Inflammatory macrophage (primary cell): ENCODE measurements at places on chromosomes 7 and 10.
A peak's percentile ranks its signal among the peaks of the same experiment; 100 is the strongest.

- DNase-seq: no peak
These were observed 353.7 kb upstream of the CHRM2 start for GRCh38 chr7:136514776-136515175.

GRCh38 chr7:29471444-29472138, 92.0 kb upstream of the PRR15 start:
- no peak for DNase-seq

DNA sequence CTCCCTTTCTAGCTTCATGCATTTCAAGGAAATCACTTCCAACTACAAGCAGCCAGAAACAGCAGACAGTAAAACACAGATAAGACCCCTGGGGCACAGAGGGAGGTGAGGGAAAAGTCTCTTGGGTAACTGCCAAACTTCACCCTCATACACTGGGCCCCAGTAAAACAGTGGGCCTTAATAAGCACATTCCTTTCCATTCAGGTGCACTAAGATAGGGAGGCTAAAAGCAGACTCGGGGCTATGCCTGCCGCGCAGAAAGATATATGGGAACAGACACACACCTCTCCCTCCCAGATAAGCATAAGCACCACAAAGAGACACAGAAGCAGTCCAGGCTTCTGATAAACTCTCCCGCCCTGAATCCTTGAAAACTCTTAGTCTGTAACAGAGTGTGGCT, 117.0 kb downstream of the TYW1B start:
- DNase-seq: no peak

- DNase-seq: no peak
These were observed 262.5 kb downstream of the SEMA3D start for GRCh38 chr7:84924353-84924752.

GRCh38 chr10:122639801-122640200, 59.8 kb downstream of the C10orf120 start:
- no peak for DNase-seq

DNA sequence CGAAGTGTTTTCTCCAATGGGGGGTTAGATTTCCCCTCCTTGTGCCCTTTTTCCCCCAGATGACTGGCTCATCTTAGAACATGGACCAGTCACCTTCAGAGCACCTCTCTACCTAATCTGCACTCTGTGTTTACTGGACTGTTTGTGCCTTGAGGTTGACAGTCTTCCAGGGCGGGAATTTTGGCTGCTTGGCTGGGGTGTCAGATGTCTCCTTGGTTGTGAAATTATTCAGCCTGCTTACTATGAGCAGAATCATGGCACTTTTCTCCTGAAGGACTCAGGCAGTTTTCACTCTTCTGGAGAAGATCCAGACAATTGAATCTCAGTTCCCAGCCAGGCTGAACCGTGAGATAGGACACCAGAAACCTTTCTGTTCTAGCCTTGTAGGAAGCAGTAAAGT, 60.3 kb upstream of the NFKB2 start:
- no peak for DNase-seq

GRCh38 chr10:97876402-97876801, 26.8 kb downstream of the GOLGA7B start:
- no peak for DNase-seq

- no peak for DNase-seq
These were observed 102.4 kb downstream of the EGFR start for GRCh38 chr7:55121249-55121648.

DNA sequence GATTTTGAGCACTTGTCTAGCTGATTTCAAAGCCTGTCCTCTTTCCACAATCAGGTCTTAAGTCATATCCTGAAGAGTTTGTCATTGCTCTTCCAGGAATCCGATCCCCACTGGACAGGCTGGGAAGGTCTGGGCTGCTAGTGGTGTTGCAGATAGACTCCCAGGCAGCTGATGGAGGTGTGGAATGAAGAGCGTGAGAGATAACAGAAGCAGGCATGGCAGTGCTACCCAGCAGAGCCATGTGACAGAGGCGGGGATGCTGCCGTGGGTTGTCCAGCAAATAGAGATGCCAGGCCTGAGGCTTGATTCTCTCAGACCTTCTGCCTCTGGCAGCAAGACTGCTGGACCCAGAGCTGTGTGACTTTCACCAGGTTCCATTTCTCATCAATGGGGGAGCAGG, 116.5 kb upstream of the EEPD1 start:
- DNase-seq: no peak

- no peak for DNase-seq
These were observed 89.0 kb upstream of the SVIL start for GRCh38 chr10:29723726-29724125.

DNA sequence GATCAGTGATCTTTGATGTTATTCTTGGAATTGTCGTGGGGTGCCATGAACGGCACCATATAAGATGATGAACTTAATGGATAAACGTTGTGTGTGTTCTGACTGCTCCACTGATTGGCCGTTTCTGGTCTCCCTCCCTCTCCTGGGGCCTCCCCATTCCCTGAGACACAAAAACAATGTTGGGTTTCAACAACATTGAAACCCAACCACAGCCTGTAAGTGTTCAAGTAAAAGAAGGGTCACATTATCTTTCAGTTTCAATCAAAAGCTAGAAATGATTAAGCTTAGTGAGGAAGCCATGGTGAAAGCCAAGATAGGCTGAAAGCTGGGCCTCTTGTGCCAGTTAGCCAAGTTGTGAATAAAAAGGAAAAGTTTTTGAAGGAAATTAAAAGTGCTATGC, 19.5 kb downstream of the EN2 start:
- no peak for DNase-seq

DNA sequence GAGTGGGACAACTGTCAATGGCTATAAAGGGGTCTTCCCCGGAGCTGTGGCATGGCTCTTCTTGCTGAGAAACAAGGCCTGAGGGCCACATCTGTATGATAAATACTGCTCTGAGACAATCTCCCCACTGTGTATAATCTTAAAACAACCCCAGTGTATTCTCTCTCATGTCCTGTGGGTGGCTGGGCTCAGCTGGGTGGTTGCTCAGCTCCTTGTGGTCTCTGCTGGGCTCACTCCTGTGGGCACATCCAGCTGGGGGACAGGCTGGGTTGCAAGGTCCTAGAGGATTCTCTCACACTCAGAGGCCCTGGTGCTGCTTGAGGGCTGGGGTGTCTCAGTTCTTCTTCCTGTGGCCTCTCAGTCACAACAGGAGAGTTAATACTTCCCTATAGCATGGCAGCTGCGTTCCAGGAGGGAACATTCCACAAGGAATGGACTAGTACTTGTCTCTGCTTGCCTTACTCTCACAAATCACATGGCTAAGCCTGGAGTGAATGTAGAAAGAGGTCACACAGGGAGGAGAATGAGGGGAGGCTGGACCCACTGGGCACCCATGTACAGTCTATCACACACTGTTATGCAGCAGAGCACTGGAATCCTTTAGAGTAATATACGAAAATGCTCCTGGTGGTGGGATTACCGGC, 4.5 kb upstream of the EEPD1 start:
- DNase-seq: no peak

- no peak for DNase-seq
These were observed 18.6 kb downstream of the BLNK start for GRCh38 chr10:96252730-96253129.

DNA sequence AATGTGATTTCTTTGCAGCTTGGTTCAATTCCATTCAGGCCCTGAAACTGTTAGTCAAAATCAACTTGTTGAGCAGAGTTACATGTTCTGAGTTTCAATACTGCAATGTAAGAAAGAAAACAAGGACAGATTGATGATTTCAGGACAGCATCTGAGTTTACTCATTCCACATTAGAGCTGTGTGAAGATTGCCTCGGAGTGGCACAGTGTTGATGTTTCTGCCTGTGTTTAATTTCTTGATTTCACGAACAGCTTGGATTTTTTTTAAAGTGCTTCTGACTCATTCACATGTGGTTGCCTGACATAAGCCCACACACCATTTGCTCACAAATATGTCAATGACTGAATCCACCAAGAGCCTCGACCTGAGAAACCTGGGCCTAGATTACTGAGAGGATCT, 101.2 kb upstream of the PARD3 start:
- no peak for DNase-seq

DNA sequence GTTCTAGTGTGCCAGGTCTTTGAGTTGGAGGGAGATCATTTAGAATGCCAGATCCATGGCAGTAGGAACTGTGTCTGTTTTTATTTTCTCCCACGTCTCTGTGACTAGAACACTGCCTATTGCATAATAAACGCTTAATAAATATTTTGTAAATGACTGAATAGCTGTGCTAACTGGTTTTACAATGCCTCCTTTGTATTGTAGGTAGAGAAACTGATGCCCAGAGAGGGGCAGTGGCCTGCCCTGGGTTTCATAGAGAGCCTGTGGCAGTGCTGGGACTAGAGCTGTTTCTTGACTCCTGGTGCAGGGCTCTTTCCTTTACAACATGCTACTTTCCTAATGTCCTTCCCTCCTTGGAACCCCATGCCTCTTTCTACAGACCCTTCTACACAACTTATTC, 2.5 kb downstream of the TAS2R5 start:
- no peak for DNase-seq

- no peak for DNase-seq
These were observed 29.0 kb downstream of the TIMM23 start for GRCh38 chr10:46001187-46001756.

GRCh38 chr10:123571978-123572377, 94.2 kb upstream of the GPR26 start:
- no peak for DNase-seq

DNA sequence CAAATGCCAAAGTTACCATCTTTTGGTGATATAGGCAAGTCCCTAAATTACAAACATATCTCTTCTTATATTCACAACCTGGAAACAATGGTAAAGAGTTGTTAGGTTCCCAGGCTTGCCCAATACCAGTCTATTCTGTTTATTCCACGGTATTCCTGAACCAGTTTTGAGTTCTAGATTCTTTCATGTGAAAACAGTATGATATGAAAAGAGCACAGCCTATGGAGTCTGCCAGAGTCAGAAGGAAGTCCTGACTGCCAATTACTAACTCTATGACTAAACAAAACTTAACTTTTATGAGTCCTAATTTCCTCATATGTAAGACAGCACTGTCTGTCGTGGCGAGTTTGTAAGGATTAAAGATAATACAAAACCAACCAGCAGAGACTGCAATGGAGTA, 5.6 kb downstream of the ABI1 start:
- DNase-seq: peak; percentile 35

- DNase-seq: no peak
These were observed at the start of gene CALCR for GRCh38 chr7:93574646-93575554. Gene CALCR (minus strand): TSS chr7:93574724. CDS start chr7:93486981, 87,743 bp downstream.

GRCh38 chr7:35353481-35353880, 99.6 kb upstream of the TBX20 start:
- DNase-seq: no peak

DNA sequence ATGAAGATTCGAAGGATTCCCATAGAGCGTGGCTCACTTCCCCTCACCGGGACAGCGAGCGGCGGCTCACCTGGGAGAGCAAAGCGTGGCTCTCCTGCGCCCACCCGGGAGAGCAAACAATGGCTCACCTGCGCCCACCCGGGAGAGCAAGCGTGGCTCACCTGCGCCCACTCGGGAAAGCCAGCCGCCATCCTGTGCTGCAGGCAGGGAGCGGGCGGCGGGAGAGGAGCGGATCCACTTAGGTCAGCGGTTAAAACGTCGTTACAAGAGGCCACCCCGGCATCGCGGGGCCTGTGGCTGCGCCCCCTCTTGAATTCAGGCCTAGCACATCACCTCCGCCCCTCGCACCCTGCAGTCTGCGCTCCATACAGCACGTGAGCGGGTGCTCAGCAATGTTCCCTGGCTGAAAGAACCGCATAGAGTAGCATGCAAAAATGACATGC, 461 bp upstream of the FIGNL1 start:
- no peak for DNase-seq

DNA sequence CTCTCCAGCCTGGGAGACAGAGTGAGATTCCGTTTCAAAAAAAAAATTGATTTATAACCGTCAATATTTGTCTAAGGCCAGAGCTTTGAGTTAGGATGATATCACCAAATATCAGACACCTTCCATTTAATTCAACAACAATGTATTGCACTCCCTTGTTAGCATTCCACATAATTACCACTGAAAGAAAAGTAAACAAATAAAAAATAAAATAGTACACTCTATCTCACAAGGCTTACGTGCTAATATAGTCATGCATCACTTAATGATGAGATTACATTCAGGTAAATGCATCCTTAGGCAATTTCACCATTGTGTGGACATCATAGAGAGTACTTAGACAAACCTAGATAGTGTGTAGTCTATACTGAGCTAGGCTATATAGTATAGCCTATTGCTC, 127.6 kb upstream of the RHOBTB1 start:
- no peak for DNase-seq

- peak; percentile 27 for DNase-seq
These were observed 18.6 kb upstream of the VCL start for GRCh38 chr10:73979141-73979808.

DNA sequence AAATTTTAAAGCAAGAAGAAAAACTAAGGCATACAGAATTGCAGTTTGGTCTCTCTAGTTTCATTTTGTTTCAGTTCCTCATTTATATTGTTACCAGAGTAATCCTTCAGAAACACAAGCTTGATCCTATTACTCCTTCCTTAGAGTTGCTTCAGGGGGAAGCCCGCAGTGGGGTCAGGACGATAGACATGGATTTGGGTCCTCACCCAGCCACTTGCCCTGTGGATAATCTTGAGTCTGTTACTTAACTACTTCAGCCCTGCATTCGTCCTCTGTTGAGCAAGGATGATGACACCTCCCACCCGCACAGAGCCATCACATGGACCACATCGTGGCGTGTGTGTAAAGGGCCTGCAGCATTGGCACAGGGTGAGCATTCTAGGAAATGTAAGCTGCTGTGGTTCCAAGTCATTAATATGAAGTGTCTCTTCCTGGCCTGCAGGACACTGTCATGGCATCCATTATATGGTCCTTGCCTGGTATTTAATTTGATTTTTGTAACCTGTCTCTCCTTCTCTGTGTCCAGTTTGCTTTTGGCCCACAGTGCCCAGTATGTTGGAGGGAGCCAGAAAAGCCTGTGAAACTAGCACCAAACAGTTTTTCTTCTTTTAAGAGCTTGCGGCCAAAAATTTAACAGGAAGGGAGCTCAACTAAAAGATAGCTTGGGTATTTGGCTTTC, 111.2 kb downstream of the EEPD1 start:
- DNase-seq: peak; percentile 98

DNA sequence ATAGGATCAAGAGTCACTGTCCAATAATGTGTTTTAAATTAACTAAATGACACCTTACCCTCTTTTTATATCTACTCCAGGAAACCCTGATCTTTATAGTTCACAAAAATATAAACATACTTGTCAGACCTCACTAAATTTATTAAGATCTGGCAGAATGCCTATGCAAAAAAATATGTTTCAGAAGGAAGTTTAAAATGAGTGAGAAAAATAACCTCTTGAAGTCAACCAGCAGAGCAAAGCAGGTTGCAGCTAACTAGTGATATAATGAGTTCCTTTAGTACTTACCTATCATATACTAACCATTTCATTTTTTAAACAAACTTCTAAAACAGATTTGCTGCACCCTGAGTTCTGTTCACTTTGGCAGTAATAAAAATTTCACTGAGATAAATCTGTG, 14.0 kb upstream of the HGF start:
- no peak for DNase-seq
